ENCODE measurements at places on chromosomes 5 and 9.

GRCh38 chr9:93091453-93092081 lies 4.5 kb upstream of the CARD19 start:
- DNase-seq, result peak; percentile 14

GRCh38 chr9:77892955-77893514 lies 138.6 kb downstream of the GNAQ start:
- no peak for DNase-seq

- no peak for DNase-seq
Observed at GRCh38 chr5:68459093-68459809, 243.7 kb downstream of the PIK3R1 start.

- no peak for DNase-seq
Observed at GRCh38 chr5:130090569-130091270, 186.5 kb downstream of the CHSY3 start.

GRCh38 chr9:130845901-130846481 lies 10.9 kb downstream of the ABL1 start:
- no peak for DNase-seq

- no peak for DNase-seq
Observed at GRCh38 chr9:134127616-134128015, 8.3 kb upstream of the WDR5 start.

DNA sequence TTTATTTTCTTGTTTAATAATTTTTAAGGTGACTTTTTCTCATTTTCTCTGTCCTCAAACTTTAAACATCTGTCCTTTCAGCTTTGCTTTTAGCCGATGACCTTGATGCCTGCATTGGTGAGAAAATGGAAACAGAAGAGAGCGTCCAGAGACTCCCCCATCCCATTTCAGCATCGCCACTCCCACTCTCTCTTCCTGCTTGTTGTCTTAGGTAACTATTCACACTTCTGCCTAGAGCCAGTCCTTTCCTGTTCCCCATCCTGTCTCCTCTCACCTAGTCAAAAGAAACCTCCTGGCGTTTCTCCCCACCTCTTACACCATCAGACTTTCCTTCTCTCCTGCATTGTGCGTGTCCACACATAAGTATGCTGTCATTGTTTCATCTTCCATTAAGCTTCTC lies 124.6 kb downstream of the MAST4 start:
- no peak for DNase-seq
